ENCODE measurements at places on chromosomes 12 and 14.

- DNase-seq, result no peak
Measured at GRCh38 chr12:58009405-58010195, 68.2 kb downstream of the ATP23 start.

DNA sequence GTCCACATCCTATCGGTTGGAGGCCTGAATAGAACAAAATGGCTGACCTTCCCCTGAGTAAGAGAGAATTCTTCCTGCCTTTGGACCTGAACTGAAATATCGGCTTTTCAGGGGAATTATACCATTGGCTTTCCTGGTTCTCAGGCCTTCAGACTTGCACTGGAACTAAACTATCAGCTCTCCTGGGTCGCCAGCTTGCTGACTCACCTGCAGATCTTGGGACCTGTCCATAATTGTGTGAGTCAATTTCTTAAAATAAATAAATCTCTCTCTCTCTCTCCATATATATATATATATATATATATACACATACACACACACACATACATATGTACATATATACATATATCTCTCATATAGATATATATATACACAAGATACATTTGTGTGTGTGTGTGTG, 41.6 kb downstream of the KCNK10 start:
- no peak for DNase-seq

- DNase-seq, result no peak
Measured at GRCh38 chr12:32110417-32110816, 3.8 kb downstream of the BICD1 start.

DNA sequence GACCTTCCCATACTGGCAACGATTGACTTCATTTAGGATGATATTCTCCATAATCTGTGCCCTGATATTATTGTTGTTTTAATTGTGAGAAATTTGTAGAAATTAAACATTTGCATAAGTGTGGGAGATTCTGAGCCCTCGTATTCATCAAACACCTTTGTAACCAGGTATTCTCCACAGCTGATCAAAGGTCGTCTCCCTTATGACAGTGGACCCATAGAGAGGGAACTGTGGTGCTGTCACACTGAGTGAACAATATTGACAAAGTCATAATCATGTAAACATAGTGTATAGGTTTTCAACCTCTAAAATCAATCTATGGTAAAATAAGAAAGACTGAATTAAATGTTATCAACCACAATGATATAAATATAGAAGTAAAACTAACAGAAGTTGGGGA, 14.9 kb upstream of the PLEKHG3 start:
- no peak for DNase-seq

- DNase-seq, result peak; percentile 67
Measured at GRCh38 chr12:57089271-57090245, 644 bp downstream of the NAB2 start.

- DNase-seq, result no peak
Measured at GRCh38 chr12:65779091-65779642, 45.1 kb upstream of the HMGA2 start.

- no peak for DNase-seq
Measured at GRCh38 chr14:61491224-61491623, 169.8 kb downstream of the PRKCH start.

GRCh38 chr14:102500158-102500662, 9.4 kb downstream of the ANKRD9 start:
- peak; percentile 5 for DNase-seq

GRCh38 chr12:65584016-65584415, 240.3 kb upstream of the HMGA2 start:
- DNase-seq, result no peak

DNA sequence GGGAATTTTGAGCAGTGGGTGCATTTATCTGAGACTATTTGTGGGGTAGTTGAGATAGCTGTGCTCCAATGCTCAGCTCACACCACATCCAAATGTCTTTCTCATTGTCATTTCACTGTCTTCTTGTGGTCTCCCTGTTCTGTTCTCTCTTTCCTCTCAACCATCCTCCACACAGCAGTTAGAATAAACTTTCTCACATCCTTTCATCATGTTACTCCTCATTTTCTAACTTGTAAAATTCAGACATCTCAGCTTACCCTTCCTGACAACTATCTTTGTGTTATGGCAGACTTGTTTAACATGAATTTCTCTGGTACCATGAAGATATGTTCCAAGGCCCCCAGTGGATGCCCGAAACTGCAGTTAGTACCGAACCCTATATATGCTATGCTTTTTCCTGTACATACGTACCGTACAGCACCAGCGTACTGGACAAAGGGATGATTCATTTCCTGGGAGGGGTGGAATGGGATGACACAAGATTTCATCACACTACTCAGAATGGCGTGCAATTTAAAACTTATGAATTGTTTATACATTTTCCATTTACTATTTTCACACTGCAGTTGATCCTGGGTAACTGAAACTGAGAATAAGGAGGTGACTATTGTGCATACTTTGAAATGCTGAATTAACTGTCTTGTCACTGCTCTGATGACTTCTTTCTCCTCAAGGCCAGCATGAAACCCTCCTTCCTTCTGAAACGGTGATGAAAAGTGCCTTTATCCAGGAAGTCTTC, 177.1 kb upstream of the SLC38A2 start:
- peak; percentile 40 for DNase-seq

DNA sequence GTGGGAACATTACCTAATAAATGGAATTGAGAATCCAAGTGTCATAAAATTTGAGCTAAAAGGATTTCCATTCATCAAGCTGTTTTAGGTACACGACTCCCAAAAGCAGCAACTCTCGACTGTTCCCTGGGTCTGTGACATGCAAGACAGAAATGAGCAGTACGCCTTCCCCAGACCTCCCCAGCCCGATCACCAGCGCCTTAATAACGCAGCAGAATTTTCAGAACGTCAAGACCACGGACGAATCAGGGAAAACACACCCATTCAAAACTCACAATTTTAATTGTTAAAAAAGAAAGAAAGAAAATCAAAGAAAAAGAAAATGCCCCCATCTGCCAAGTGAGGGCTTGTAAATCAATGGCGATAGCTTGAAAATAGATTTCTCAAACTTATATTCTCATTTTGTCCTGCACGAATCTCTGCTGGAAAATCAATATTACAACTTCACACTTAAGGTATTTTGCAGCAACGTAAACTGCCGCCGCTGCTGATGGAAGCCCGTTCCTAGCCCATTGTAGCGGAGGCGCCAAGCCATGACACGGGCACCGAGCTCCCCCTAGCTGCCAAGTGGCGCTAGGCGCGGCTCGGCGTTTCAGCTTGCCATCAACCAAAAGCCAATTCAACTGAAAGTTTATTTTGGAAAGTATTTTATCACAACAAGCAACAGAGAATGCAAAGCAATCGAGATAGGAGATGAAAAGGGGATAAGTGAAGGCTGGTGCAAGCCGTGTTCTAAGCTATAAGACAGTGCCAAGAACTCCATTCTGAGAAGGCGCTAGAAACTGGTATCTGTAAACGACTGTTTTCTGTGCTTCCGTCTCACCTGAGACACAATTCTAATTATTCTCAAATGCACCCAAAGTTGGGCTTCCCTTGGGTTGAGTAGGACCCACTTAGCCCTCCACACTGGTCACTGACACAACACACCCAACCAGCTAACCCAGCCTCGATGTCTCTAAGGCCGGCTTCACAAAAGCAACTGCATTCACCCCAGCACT, 5.5 kb downstream of the BCL11B start:
- DNase-seq, result peak; percentile 75

- DNase-seq, result no peak
Measured at GRCh38 chr14:21882226-21882625, 208.6 kb upstream of the OR4E1 start.

DNA sequence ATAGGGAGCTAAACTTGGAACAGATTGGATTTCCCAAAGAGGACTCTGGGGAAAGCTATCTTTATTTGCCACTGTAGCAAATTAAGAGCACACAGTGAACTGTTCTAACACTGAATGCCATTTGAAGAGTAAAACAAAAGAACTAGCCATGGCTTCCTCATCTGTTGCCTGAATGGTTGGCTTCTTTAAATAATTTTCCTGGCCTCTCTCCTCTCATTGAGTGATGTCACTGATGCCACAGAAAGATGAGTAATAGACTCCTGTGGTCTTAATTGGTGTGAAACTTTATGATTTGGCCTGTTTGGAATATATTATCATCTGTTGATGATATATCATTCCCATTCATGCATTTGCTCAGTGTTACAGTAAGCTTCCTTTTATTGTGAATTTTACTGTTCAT, 42.5 kb downstream of the WDR20 start:
- no peak for DNase-seq

- no peak for DNase-seq
Measured at GRCh38 chr14:95330591-95331370, 11.1 kb upstream of the CLMN start.

- DNase-seq, result peak; percentile 12
Measured at GRCh38 chr14:22002860-22003284, 329.3 kb upstream of the OR4E1 start.

- DNase-seq, result no peak
Measured at GRCh38 chr12:106521901-106522300, 60.9 kb upstream of the RFX4 start.

DNA sequence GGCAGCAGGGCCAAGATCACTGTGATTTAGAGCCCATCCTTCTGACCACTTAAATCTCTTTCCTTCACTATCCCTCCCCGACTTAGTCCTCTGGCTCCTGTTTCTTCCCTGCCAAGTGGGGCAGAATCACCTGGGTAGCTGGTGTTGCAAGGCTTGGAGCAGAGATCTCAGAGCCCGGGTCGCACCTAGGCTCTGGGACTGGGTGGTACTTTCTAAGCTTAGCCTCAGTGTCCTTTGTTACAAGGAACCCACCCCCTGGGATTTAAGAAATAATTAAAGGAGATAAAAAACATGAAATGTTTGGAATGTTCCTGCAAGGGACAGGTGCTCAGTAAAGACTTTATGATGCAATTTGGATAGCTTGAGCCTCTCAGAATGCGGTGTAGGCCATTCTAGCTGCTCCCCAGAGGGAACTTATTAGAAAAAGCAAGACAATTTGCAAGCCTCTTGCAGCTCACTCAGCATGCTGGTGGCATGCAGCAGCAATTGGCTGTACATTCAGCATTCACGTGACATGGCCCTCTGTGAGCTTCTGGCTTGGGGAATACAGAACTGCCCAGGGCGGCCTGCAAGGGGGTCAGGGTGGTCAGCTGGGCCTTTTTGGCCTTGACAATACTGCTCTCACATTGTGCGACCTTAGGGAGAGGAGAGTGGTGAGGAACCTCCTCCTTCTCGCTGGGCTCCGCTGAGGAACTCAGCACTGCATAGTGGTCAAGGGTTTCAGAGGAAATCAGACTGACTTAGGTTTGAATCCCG, 16.8 kb downstream of the C14orf132 start:
- no peak for DNase-seq

GRCh38 chr12:104504146-104504545, 47.4 kb downstream of the CHST11 start:
- DNase-seq, result no peak

GRCh38 chr12:30567082-30567481, 128.6 kb downstream of the IPO8 start:
- no peak for DNase-seq

DNA sequence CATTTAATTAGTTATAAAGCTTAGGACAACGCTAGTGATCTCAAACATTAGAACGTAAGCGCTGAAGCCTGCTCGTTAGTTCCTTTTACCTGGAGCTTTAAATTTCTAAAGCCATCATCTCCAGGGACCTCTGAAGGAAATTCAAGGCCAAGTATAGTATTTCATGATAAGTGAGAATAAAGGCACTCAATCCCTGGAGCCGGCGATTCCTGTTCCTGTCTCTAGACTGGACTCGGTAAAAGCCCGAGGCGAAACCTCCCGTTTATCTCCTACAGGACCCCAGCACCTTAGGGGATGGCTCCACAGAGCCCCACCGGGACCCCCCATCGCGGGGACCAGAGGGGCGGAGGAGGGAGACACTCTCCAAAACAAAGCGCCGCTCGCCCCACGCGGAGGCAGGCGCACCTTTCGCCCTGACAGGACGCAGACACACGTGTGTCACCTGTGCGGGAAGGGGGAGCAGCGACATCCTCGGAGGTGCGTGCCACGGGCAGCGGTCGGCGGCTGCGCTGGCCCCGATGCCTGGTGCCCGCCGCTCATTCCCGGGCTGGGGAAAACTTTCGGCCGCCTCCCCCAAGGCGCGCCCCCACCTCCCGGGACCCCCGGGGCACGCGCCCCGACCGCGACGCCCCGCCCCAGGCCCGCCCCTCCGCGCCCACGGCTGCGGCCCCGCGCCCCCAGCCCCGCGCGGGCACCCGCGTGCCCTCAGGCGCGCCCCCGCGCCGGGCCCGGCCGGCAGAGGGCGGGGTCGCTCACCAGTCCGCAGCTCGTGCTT, 678 bp downstream of the RPS6KA5 start:
- DNase-seq, result peak; percentile 28

DNA sequence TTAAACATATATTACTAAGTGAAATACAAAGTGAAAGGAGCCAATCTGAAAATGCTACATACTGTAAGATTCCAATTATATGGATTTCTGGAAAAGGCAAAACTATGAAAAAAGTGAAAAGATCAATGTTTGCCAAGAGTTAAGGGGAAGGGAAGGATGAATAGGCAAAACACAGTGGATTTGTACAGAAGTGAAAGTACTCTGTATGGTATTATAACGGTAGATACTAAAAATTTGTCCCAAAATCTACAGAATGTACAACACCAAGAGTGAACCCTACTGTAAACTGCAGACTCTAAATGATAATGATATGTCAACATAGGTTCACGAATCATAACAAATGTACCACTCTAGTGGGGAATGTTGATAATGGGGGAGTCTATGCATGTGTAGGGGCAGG, 17.8 kb downstream of the EEA1 start:
- no peak for DNase-seq

GRCh38 chr12:21551841-21552465, 25.9 kb downstream of the SPX start:
- no peak for DNase-seq

DNA sequence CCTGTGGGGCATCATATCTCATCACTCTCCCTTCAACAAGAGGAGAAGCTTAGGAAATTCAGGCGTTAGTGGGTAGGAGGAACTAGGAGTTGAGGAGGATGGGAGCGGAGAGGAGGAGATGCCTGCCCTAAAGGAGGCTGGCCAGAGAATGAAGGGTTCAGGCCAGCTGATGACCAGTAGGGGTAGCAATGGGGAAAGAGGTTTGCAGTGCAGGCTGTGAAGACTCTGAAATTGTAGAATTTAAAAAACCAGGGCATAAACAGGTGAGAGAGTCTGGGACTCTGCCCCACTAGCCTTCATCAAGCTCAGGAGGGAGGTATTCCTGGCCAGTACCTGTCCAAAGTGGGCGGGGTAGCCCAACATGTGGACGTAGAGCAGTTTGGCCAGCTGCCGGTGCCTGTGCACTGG, 809 bp downstream of the AP1G2 start:
- no peak for DNase-seq

- no peak for DNase-seq
Measured at GRCh38 chr12:75868501-75868900, 163.1 kb downstream of the PHLDA1 start.

DNA sequence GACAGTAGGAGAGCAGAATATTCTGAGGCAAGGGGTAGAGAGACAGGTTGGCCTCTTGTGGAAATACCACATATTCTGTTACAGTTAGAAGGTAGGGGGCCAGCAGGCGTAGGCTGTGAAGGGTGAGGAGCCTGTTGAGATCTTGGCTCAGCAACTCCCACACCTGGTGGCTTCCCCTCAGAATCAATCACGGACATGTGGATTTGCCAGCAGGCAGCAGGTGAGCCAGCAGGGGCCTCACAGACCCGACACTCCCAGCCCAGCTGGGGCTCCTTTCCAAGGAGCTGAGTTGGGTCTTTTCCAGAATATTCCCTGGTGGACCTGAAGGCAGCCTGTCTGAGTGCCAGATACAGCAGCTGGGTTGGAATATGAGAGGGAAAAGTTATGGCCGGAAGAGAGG, 150.0 kb upstream of the CRY1 start:
- DNase-seq, result no peak
